ENCODE measurements at places on chromosomes 12 and 14.

DNA sequence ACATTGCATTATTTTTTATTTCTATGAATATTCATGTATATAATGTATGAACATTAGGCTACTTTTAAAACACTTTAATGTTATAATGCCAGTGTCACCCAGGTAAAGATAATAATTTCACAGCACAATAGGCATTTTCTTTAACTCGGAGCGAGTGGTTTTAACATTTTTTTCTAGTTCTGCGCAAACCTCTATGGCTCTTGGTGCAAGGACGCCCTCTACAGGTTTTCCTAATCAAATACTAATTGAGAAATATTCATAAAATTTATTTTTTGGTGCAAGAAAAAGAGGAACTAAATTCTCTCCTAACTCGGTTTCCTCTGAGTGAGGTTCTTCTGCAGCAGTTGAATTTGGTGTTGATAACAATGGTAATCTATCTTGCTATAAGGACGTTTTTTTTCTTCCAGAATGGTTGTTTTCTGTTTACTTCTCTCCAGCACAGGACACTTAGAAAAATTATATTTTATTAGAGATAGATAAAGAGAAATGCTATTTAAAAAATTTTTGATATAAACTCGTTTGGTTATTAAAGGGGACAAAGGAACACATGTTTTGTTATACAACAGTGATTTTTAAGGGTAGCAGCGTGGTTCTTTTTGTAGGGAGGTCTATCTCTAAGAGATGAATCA lies 2.4 kb upstream of the WIF1 start:
- DNase-seq: no peak

GRCh38 chr12:52647601-52648000 lies 4.4 kb downstream of the KRT2 start:
- DNase-seq: no peak

GRCh38 chr12:51389302-51389999 lies 1.8 kb downstream of the GALNT6 start:
- DNase-seq: no peak

GRCh38 chr14:94066089-94066676 lies 14.8 kb downstream of the DDX24 start:
- DNase-seq: no peak

DNA sequence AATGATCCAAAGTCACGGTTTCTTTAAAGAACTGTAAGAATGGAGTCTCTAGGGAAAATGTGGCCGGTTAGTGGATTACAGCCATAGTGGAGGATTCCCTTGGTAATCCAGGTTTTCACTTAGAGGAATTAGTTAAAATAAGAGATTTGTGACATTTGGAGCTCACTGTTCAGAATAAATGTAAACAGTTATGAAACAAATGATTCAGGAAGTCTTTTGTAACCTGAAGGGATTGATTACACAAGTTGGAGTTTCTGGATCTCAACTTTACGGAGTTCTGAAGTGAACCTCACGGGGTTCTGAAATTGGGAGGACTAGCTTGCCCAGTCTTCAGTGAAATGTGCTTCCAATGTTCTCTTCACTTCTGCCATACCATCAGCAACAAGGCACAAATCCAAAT lies 234.4 kb upstream of the FKBP4 start:
- DNase-seq: no peak

GRCh38 chr14:95480887-95481226 lies 35.6 kb downstream of the SYNE3 start:
- DNase-seq: no peak

GRCh38 chr14:103948442-103948841 lies 6.1 kb upstream of the RD3L start:
- DNase-seq: no peak

GRCh38 chr14:100775831-100776591 lies 49.3 kb downstream of the DLK1 start:
- no peak for DNase-seq

DNA sequence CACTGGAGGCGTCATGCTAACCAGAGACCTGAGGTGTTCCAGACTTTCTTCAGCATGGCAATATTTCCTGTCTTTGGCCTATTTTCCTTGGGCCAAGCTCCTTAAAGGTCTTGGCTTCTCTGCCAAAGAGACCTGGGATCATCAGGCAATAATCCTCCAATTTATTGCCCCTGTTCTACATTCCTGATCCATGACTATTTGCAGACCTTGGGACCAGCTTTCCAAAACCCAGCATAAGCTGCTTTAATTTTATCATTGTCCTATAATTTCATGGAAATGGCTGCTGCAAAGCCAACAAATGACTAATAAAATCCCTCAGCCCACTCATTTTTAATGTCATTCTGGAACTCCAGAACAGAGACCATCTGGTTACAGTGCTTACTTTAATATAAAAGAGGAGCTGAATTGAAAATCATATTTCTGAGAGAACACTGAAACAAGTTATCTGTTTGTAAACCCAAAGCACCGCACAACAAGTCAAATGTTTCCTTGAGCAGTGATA lies 166.9 kb upstream of the BTG1 start:
- DNase-seq: no peak

- DNase-seq: no peak
These were observed 74.6 kb upstream of the MYF6 start for GRCh38 chr12:80632835-80633234.

DNA sequence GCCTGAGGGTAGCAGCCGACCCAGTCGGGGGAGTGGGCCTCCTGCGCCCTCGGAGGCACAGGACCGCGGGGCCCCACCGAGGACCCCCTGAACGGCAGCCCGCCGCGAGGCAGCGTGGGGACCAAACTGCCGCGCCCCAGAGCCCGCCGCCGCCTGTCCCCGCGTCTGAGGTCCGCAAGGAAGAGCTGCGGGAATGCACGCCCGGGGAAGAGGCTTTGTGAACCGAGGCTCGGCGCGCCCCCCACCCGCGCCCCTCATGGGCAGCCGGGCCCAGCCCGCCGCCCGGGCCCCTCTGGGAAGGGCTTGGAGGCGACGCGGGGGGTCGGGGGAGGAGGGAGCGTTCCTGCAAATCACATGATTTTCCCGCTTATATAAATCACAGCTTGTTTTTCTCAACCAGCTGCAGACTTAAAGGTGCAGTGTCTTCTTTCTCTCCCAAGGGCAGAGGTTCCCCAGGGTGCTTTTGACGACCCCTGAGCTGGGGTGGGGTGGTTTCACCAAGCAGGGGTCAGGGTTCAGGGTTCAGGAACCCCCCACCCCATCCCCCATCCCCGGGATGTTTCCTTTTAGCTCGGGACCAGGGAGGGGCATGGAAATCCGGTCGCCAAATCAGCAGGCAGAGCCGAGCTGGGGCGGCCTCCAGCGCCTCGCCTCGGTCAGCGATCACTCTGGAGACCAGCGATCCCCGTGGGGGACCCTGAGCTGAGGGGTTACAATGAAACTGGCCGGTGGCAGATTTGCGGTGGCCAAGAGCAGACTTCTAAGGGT lies 44.7 kb upstream of the ATP23 start:
- peak; percentile 75 for DNase-seq

- DNase-seq: peak; percentile 20
These were observed 7.8 kb upstream of the DYNLL1 start for GRCh38 chr12:120488057-120488640.

DNA sequence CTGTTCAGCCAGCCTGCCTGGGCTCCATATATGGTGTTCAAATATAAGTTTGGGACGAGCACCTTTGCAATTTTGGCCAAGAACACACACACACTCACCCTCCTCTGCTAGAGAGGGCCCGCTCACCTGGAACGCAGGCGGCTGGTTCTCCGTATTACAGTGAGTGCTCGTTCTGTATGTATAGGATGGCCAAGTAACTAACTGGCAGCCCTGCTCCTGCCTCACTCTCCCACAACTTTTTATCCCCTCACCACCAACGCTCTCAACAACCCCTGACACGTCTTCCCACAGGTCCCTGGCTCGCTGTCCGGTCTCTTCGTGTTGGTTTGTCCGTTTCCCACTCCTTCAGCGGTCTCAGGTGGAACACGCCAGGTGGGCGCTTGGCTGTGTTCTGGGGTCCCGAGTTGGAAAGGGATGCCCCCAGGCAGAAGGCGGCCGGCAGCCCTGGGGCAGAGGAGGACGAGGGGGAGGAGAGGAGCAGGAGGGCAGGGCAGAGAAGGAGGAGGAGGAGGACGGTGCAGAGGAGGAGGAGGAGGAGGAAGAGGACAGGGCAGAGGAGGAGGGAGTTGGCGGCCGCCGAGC lies 398 bp upstream of the MSRB3 start:
- DNase-seq: no peak

- no peak for DNase-seq
These were observed 213.1 kb downstream of the CHST11 start for GRCh38 chr12:104669851-104670337.

DNA sequence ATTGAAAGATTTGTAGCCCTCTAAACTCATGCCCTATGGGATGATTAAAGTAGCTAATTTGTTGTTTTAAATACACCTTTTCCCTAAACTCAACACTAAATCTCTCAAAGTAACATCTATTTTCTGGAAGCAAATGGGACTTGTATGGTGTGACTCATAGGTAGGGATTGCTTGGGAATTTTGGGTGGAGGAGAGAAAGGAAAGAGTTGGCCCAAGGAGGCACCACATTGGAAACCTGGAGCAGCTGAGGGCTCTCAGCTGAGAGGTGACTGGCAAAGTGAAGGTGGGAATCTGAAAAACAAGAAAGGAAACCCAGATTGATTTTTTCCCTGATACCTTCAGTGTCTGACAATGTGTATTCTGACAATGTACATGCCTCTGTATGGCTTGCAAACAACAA lies 114.8 kb upstream of the PRICKLE1 start:
- DNase-seq: no peak

GRCh38 chr14:74085047-74085637 lies 386 bp downstream of the LIN52 start:
- no peak for DNase-seq

DNA sequence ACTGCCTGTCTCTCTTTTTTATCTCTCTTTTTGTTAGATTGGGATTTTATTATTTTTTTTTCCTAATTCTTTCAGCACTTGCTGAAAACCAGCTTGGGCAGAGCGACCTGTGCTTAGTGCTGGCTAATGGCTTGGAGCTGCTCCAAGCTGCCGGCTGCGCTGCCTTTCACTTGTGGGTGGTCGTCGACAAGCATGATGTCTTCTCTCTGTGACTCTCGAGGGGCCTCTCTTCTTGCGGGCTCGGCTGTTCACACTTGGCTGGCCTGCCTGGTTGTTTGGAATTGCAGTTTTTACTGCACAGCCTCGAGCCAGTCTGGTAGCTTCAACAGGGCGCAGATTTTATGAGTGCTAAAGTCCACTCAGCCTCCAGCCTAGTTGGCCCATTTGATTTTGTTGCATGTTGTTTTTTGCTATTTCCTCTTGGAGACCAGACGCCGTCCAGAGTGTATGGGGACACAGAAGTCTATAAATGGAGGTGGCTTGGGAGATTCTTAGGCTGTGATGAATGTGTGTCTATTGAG lies 18.6 kb downstream of the TPCN1 start:
- DNase-seq: peak; percentile 11

GRCh38 chr14:24613747-24614146 lies 4.3 kb upstream of the GZMH start:
- DNase-seq: no peak

- DNase-seq: no peak
These were observed 56.1 kb downstream of the EPS8 start for GRCh38 chr12:15733136-15733535.

DNA sequence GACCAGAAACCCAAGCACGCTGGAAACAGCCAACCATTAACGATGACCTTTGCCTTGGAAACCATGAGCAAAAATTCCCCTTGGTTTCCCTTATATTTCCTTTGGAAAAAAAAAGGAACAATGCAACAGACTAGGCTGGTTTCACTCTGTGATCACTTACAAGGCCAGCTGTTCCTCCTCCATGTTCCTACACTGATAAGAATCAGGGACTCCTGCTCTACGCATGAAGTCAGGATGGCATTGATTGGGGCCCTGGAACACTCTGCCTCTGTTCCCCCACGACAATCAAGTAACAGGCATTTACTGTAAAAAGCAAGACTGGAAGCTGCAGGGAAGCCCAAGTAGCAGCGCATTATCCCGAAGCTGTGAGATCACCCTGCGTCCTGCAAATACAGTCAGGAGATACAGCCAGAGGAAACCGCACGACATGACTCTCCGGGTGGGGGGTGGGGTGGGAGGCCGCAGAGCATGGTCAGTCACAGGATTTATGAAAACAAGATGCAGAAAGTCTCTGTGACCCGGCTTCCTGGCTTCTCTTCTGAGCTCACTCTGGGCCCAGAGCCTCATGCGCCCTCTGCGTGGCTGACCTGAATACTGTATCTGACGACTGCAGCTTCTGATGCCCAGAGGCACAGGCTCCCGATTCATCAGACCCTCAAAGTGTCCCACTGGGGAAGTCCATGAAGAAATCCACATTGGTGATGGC lies 31.1 kb downstream of the SSH1 start:
- peak; percentile 37 for DNase-seq

- no peak for DNase-seq
These were observed 12.0 kb downstream of the VEZT start for GRCh38 chr12:95229636-95230035.

GRCh38 chr12:44428825-44429224 lies 447.3 kb downstream of the NELL2 start:
- no peak for DNase-seq

DNA sequence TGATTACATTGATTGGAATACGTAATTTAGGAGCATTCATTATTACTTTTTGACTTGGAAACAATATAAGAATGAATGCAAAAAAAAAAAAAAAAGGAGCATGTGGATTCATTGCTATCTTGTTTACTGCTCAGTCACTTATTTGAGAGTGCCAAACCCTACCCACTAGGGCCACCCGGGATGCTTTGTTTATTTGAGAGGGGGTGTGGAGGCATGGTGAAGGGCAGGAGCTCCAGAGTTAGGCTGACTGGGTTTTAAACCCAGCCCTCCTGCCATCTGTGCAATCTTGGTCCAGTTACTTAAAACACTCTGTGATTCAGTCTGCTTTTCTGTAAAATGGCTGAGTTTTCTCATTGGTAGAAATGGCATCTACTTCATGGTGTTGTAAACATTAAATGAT lies 195.2 kb downstream of the RAD51B start:
- DNase-seq: no peak

DNA sequence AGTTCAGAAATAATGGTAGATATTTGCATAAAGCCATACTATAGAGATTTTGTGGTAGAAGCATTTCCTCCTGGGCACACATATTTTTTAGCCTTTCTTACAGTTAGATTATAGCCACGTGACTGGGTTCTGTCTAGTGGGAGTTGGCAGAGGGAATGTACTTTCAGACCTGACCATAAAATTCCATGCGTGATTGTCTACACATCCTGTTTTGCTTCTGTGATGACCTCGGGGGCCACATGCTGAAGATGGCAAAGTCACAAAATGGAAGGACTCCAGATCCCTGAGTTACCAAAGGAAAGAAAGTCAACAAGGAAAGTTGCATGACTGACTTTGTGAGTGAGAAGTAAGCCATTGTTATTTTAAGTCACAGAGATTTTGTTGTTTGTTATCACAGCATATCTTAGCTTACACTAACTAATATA lies 14.6 kb upstream of the MIA2 start:
- DNase-seq: no peak

DNA sequence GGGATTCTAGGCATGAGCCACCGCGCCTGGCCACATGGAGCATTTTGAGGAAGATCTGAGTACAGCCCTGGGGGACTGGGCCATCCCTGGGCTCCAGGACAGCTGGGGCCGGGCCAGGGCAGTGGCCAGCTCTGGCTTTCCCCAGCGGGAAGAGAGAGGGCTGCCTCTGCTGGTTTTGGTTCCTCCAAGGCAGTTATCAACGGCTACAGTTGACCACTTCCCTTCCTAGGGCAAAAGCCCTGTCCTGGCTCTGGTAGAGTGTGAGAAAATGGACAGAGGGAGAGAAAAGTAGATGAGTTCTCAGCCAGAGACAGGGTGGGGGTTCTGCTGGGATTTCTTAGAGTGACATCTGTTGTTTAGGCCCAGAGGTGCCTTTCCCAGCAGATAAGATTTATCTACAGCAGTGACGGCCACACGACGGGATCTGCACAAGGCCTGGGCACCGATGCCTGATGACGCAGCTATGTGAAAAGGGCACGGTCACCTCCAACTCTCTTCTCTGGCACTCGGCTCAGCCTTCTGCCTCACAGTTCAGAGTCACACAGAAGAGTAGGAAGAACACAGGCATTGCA lies 5.5 kb upstream of the HVCN1 start:
- DNase-seq: no peak

Measured in caudate nucleus (tissue), 63 donors.